ENCODE measurements at places on chromosomes 3 and 15. TPM values are rescaled to one million over a fixed set of nuclear protein-coding genes. Genes with fewer than 3 reads are reported as not detected.

FBXW12 gene
- total RNA-seq: not detected

TRH gene
- total RNA-seq: not detected

GOLGA8S gene
- total RNA-seq: 0.13 TPM

DNAH12 gene
- total RNA-seq: under 0.01 TPM

SLC7A14 gene
- under 0.01 TPM for total RNA-seq

CCR1 gene
- not detected for total RNA-seq

UNC13C gene
- total RNA-seq: not detected

PDE12 gene
- total RNA-seq: 15.3 TPM

LRRC34 gene
- 3.1 TPM for total RNA-seq

SLC12A1 gene
- not detected for total RNA-seq

ARGFX gene
- total RNA-seq: not detected

CYFIP1 gene
- total RNA-seq: 81.8 TPM

DNAH1 gene
- total RNA-seq: 1.0 TPM

TMED3 gene
- total RNA-seq: 221 TPM

PARP15 gene
- total RNA-seq: 0.39 TPM

TNFSF10 gene
- total RNA-seq: 84.3 TPM

ABHD17C gene
- 4.9 TPM for total RNA-seq

ITIH3 gene
- total RNA-seq: 0.64 TPM

DNA sequence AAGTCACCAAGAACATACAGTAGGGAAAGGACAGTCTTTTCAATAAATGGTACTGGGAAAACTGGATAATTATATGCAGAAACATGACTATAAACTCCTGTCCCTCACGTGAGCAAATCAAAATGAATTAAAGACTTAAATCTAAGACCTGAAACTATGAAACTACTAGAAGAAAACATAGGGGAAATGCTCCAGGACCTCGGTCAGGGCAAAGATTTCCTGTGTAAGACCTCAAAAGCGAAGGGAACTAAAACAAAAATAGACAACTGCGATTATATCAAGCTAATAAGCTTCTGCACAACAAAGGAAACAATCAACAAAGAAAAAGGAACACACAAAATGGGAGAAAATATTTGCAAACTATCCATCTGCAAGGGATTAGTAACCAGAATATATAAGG lies 62.7 kb downstream of the CRYGS start:
- DNase-seq: no peak

GRCh38 chr3:57409471-57409870 lies 117.0 kb upstream of the ASB14 start:
- DNase-seq: no peak

DNA sequence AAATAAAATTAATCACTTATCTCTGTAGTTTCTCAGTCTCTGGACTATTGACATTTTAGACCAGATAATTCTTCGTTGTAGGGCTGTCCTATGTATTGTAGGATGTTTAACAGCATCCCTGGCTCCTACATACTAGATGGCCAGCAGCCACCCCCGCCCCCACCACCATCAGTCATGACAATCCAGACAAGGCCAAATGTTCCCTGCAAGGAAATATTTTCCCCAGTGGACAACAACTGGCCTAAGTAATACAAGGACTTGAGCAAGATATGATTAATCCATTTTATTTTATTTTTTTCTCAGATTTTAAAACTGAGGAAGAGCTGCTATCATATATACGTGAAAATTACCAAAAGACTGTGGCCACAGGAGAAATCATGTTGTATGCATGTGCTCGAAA lies 23.8 kb downstream of the TICRR start:
- DNase-seq: no peak

GRCh38 chr3:196985954-196986885 lies 17.6 kb upstream of the PIGZ start:
- DNase-seq: no peak

DNA sequence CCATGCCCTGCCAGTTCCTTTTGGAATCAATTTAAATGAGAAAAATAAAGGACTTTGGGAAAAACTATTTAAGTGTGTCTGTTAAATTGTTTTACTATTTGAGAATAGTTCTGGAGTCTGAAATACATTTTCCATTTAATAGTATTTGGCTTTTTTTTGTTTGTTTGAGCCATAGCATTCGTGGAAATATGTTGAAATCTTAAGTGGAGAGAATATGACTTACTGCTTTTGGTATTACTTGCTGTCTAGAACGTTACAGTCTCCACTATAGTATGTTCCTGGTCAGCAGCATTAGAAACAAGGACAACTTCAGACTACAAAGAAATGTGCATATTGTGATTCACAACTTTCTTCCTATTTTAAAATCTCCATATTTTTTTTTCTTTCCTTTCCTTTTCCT lies 179.4 kb downstream of the GHSR start:
- DNase-seq: no peak

DNA sequence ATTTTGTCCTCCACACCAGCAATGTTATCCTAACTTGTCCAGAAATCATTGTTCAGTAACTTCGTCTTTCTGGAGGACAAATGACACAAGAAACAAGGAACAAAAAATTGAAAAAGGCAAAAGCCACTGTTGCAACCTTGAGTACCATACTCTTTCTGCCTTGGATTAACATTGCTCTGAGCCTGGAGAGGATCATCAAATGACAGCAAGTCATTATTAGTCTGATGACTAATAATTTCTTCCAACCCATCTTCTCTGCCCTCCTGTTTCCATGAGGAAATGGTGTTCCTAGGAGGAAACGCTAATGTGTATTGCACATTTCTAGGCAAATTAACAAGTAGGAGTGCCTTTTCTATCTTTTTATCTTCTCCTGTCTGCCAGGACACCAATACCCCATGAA lies 153.9 kb downstream of the PCCB start:
- no peak for DNase-seq

- DNase-seq: peak; percentile 67
Measured at GRCh38 chr3:52090131-52090932, 34.0 kb upstream of the DUSP7 start.

DNA sequence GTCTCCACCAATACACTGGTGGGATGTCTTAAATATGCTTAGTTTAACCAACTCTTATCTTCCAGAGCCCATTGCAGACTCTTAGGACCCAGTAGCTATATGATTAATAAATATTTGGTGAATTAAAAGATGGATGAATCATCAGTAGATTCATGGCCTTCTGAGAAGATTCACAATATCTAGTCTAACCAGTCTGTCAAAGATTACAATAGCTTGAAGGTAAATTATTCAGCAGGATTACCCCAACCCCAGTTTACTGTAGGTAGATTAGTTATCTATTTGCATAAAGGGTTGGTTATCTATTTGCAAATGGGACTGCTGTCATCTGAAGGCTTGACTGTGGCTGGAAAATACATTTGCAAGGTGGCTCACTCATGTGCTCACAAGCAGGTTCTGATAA lies 239.4 kb upstream of the THRB start:
- DNase-seq: no peak

- no peak for DNase-seq
Measured at GRCh38 chr15:72086010-72086697, 31.8 kb downstream of the MYO9A start.

DNA sequence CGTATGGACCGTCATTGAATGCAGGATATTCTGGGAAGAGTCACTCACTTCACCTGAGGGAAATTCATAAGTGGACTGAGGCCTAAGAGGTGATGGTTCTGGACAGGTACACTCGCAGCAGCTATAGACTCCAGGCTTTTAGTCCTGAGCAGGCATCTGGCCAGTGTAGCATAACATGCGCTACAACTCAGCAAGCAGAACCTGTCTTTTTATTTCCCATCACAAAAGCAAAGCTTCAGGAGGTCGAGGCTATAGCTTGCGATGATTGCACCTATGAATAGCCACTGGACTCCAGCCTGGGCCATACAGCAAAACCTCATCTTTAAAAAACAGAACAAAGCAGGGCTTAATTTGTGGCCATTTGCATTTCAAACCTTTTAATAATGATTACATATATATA lies 185.8 kb downstream of the KCNH8 start:
- no peak for DNase-seq

DNA sequence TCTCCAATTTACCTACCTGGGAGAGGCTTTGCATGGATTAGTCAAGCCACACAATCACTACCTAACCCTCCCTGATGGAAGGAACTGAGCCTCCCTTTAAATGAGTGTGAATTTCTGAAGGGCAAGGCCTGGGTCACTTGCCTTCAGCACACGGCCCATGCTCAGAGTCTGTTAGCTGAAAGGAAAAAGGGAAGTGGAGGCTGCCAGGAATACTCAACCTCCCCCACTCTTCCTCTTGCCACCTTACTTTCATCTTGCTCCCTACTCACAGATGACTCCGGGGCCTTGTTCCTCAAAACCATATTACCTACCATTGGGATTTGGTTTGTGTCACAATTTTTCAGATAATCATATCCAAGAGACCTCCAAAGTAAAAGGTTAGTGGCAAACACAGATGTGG lies 220.0 kb downstream of the ABHD5 start:
- DNase-seq: no peak

DNA sequence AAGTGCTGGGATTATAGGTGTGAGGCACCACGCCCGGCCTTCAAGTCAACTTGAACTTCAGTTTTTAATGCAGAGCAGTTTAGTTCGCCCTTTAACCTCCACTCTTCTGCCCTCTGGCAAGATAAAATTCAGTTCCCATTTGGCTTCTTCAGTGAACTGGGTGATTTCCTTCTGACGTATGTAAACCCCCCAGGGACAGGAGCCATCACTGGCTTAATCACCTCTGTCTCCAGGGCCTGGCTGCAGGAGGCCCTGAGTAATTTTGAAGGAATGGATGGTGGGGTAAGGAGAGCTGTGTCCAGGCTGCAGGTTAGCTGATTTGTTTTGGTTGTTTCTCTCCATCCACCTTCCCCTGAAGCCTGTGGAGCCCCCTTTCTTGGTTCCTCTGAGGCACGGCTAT lies 11.9 kb downstream of the MCM2 start:
- DNase-seq: no peak

GRCh38 chr15:80317389-80318182 lies 65.6 kb upstream of the CTXND1 start:
- DNase-seq: no peak

GRCh38 chr3:198070871-198071270 lies 110.9 kb downstream of the LMLN start:
- no peak for DNase-seq

DNA sequence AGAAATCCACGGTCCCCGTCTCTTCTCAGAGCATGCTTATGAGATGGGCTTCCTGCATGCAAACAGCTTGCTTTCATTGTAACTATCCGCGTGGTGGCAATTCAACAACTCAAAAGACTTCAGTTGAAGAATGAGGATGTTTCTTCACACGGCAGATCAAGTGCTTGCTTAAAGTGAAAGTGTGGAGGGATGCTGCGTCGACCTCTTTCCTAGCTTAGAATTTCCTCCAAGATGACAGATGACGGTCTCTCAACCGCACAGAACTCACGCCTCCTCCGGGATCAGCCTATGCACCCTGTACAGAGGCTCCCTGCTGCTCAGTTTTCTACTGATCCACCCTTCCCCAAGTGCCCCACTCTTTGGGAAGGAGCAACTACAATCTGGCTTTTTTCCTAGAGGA lies 47.8 kb downstream of the PCSK6 start:
- no peak for DNase-seq

- DNase-seq: no peak
Measured at GRCh38 chr15:63971904-63972303, 74.4 kb downstream of the DAPK2 start.

DNA sequence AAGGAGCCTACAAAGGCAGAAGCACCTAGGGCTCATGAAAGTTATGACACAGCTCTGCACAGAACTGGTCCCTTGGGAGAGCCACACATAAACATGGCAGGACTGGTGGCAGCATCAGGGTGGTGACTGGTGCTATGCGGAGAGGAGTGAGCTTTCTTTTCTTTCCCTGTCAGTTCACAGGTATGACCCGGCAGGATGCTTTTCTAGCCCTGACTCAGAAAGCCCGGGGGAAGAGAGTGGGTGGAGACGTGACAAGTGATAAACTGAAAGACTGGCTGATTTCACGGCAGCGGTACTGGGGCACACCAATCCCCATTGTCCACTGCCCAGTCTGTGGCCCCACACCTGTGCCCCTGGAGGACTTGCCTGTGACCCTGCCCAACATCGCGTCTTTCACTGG lies 103.0 kb downstream of the LARS2 start:
- no peak for DNase-seq

- peak; percentile 94 for DNase-seq
Measured at GRCh38 chr3:42020684-42021307, 58.9 kb upstream of the ULK4 start.

GRCh38 chr15:96042734-96043224 lies 287.7 kb upstream of the NR2F2 start:
- DNase-seq: no peak

DNA sequence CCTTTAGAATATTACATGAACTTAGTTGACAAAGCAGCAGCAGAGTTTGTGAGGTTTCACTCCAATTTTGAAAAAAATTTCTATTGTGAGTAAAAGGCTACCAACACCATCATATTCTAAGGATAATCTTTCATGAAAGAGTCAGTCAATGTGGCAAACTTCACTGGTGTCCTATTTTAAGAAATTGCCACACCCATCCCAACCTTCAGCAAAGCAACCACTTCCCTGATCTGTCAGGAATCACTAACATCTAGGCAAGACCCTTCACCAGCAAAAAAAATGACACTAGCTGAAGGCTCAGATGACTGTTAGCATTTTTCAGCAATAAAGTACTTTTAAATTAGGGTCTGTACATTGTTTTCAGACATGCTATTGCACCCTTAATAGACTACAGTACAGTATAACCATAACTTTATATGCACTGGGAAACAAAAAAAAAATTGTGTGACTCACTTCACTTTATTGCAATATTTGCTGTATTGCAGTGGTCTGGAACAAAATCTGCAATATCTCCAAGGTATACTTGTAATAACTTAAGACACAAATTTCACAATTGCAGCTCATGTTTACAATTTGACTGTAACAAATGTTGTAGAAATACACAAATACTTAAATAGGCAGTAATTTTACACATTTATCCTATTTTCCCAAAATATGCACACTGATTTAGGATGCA lies 38.9 kb upstream of the ALCAM start:
- DNase-seq: no peak

DNA sequence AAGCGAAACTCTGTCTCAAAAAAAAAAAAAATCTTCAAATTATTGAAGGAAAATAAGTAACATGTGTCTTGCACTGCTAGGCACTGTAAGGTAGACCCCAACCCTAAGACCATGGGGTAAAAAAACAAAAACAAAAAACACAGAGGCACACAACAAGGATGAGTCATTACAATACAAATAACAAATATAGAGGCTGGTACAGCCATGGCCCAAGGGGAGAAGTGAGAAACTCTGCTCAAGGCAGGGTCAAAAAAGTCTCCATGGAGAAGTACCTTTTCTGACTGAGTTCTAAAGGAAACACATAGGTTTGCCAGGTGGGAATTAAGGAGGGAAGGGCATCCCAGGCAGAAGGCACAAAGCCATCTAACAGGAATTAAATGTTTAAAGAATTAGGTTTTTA lies 54.5 kb downstream of the TOP2B start:
- DNase-seq: no peak

- DNase-seq: no peak
Measured at GRCh38 chr3:119774444-119774843, 7.5 kb upstream of the NR1I2 start.

GRCh38 chr3:105417525-105418289 lies 51.0 kb downstream of the ALCAM start:
- peak; percentile 12 for DNase-seq

- DNase-seq: no peak
Measured at GRCh38 chr3:155302891-155303290, 9.4 kb upstream of the STRIT1 start.
